ENCODE measurements at places on chromosomes 4 and X.

DNA sequence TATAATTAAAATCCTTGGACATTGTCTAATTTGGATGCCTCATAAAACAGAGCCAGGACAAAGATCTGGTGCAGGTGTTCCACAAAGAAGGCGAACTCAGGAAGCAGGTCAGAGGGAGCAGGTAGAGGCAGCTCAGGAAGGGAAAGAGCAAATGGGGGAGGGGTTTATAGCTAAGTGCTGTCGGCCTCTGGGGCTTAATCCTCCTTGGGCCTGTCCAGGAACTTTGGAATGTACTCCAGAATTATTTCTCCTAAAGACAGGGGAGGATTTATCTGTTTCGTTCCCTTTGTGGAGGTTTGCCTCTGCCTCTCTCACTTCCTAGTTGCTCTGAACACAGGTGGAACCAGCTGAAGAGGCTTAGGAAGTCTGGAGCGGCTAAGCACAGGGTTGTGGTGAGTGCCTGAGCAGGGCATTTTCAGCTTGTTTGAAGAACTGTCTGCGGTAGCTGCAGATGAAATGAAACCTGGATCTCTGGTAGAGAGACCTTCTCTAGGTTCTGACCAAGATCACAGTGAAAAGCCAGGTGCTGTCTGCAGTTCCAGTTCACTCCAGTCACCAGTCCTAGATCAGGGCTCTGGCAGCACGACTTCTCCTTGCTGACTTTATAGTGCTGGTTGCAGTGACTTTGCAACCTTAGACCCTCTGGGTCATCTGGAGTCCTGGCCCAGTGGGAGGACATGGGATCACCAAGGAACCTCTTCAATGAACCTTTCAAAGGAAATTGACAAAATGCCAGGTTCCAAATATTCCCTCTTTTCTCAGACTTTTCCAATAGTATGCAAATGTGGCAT is 519.2 kb downstream of the PCDH10 start:
- DNase-seq: no peak

GRCh38 chrX:87517571-87518141 is at the start of gene KLHL4:
Gene KLHL4, plus strand, starts transcription at chrX:87517802. Its CDS starts 92 bp downstream, at chrX:87517894.
- DNase-seq: no peak

DNA sequence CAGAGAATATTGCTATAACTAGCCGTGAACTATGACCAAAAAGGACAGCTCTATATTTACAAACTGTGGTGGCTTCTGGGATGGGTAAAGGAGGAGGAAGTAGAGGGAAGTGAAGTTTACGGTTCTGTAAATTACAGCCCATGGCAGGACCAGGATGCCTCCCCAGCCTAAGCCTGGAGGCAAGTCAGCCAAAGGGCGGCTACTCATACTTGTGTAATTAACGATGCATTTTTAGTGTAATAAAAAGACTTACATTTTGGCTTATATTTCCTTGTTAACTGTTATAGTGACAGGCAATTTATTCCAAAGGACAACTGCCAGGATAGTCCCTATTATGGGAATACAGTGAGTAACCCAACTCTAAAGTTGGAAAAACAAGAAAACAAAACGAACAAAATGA is 139.9 kb upstream of the OTUD4 start:
- no peak for DNase-seq

DNA sequence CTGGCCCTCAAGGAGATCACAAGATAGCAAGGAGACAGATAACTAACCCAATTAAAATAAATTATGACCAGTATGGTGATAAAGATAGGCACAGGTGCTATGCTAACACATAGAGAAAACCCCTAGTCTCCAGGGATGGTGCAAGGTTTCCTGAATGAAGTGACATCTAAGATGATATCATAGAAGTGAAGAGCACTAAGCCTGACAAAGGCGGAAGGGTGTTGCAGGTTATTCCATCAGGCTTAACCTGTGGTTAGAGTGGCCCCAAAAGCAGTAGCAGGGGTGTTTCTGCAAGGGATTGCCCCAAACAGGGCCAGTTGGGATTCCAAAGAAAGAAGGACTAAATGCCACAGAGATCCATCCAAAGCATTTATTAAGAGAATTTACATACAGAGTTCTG is 249.2 kb downstream of the IDS start:
- DNase-seq: no peak

- DNase-seq: no peak
These were observed 55.2 kb downstream of the LCORL start for GRCh38 chr4:17966312-17966711.

DNA sequence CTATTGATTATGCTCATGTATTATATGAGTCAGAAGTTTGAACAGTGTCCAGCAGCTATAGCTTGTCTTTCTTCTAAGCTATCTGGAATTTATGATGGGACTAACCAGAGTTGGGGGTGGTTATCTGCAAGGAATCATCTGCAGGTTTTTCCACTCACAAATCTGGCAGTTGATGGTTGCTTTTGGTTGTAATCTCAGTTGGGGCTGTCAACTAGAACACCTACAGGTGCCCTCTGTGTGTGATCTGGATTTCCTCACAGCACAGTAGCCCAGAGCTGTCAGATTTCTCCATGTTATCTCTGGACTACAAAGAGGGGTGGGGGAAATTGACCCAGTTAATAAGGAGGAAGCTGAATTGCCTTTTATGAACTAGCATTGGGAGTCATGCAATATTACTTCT is 51.4 kb upstream of the MAP9 start:
- DNase-seq: no peak

- DNase-seq: no peak
These were observed 87.3 kb upstream of the TET2 start for GRCh38 chr4:105059337-105059736.

Measured in NCI-H1092 (cell line).